Activated naive CD4-positive, alpha-beta T cell treated with anti-CD3 and anti-CD28 coated beads, Interleukin-2, amount 50 U/mL, for 72 hours (primary cell): ENCODE measurements at places on chromosomes 11 and 22. TPM values are rescaled to one million over a fixed set of nuclear protein-coding genes. Genes with fewer than 3 reads are reported as not detected.
A peak's percentile ranks its signal among the peaks of the same experiment; 100 is the strongest.

DNA sequence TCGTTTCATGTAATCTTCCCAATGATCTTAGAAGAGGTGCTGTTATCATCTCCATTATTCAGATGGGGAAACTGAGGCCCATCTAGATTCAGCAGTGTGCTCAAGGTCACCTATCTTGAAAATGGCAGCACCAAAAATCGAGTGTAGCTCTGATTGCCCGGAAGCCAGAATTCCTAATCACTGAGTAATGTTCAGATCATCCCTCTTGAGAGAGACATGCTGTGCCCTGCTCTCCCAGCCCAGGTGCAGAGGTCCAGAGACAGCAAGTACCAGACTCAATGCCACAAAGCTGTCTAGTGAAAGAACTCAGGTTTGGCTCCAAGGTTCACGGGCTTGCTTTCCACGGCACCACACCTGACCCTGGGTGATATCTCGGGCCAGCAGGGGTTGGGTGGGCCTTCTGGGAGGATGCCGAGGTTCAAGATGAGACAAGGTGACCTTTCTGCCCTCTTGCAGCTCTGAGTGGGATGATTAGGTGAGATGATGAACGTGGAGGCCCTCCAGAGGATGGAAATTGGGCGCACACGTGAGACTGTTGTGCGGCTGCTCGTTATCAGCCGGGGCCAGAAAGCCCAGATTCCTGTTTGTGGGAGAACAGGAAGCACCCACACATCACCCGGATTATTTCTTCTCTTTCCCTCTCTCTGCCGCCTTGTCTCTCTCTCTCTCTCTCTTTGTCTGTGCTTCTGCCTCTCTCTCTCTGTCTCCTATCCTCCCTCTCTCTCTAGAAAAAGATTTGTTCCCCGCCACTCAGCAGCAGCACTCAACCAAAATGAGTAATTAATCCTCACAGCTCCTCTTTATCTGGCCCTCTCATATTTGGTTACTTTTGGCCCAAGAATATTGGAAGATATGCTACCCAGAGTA, 19.0 kb upstream of the RASD2 start:
- no peak for DNase-seq

The RAB38 gene
- 13.1 TPM for total RNA-seq

The SAA4 gene
- total RNA-seq = not detected

DNA sequence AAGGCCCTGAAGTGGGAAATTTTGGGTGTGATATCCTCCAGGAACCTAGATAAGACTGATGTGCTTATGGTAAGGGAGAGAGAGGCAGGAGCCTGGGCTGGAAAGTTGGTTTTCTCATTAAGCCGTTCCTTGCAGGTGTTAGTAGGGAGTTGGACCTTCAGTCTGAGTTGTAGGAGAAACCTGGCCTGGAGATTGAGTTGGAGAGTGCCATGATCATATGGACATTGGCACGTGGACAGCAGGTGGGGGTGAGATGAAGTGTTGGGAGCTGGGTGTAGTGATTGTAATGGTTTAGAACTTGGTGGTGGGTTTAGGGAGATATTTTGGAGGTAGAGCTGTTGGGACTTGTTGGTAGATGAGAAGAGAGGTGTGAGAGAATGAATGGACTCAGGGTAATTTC, 4.9 kb downstream of the PPP6R2 start:
- DNase-seq = no peak

The MAP6 gene
- not detected for total RNA-seq

GRCh38 chr22:46918197-46918596, 155.7 kb downstream of the TBC1D22A start:
- no peak for DNase-seq

- no peak for DNase-seq
Measured at GRCh38 chr11:127042445-127042844, 41.9 kb upstream of the KIRREL3 start.

The ANGPTL5 gene
- total RNA-seq = not detected

GRCh38 chr11:129315781-129316579, 59.7 kb upstream of the BARX2 start:
- DNase-seq = no peak

GRCh38 chr22:30276039-30276438, 9.4 kb upstream of the OSM start:
- DNase-seq = no peak

GRCh38 chr22:27719535-27720227, 81.9 kb downstream of the MN1 start:
- DNase-seq = no peak

The OR56A1 gene
- not detected for total RNA-seq

- peak; percentile 19 for DNase-seq
Measured at GRCh38 chr11:93895106-93895862, 44.9 kb upstream of the VSTM5 start.

The EEF1G gene
- total RNA-seq = 1,622 TPM

DNA sequence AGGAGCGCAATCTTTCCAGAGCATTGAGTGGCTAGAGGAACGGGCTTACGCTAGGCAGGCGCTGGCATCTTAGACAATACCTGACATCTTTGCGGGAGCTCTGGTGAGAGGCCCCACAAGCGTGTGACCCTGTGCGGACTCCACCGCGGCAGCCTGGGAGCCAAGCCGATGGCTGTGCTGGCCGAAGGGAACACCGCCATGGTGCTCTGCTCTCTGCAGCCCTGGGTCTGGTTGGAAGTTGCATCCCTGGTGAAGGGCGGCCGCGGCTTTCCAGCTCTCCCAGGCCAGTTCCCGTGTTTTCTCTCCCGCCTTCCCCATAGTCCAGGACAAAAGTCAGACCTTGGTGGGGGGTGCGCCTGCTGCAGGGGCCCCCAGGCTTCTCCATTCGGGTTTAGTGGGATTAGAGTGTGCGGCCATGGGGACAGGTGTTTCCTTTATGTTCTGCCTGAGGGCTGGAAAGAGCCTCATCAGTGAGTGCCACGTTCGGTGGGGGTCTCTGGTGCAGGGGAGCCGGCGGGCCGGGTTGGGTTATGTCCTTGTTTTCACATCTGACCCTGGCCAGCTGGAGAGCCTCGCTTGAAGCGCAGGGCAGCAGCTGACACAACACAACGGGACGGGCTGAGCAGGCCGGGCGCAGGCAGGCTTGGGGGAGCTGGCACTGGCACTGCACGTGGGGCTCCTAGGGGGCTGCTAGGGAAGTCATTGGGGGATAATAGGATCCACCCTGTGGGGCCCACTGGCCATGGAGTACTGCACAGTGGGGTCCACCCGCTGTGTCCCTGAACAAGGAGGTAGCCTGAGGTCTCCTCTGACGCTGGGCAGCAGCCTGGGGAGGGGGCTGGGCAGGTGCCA, 94.8 kb downstream of the KCNQ1 start:
- no peak for DNase-seq

DNA sequence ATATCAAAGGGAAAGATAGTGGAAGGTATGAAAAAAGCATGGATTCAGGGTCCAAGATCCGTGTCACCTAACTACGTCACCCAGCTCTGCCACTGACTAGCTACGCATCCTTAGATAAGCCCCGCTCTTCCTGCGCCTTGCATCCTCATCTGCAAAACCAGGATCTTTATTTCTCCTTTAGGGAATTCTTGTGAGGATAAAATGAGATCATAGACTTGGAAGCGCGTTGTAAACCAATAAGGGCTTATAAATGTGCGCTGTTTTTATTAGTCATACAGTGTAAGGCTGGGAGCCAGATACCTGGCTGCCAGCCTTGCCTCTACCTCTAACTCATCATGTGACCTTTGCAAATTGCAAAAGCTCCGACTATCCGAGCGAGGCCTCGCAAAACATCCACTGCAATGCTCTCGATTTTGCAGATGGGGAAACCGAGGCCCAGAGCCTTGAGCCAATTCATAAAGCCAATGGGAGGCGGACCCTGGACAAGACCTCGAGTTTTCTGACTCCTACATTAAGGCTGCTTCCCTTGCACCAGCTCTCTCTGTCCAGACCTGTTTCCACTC, 753 bp downstream of the PRPF19 start:
- no peak for DNase-seq

- DNase-seq = no peak
Measured at GRCh38 chr22:48906216-48906835, 921.3 kb downstream of the BRD1 start.
